Common myeloid progenitor, CD34-positive (primary cell): ENCODE measurements at places on chromosomes 6 and 20.
A peak's percentile ranks its signal among the peaks of the same experiment; 100 is the strongest.

GRCh38 chr20:38083338-38084048 is 49.9 kb downstream of the RPRD1B start:
- no peak overlapping the region for H3K4me3 ChIP-seq
- peaks cover 29% of the 10 kb centered on the region for H3K36me3 ChIP-seq
- H3K27ac ChIP-seq, result no peak overlapping the region
- no peaks in the 10 kb centered on the region for H3K27me3 ChIP-seq
- H3K4me1 ChIP-seq, result no peaks in the 10 kb centered on the region

DNA sequence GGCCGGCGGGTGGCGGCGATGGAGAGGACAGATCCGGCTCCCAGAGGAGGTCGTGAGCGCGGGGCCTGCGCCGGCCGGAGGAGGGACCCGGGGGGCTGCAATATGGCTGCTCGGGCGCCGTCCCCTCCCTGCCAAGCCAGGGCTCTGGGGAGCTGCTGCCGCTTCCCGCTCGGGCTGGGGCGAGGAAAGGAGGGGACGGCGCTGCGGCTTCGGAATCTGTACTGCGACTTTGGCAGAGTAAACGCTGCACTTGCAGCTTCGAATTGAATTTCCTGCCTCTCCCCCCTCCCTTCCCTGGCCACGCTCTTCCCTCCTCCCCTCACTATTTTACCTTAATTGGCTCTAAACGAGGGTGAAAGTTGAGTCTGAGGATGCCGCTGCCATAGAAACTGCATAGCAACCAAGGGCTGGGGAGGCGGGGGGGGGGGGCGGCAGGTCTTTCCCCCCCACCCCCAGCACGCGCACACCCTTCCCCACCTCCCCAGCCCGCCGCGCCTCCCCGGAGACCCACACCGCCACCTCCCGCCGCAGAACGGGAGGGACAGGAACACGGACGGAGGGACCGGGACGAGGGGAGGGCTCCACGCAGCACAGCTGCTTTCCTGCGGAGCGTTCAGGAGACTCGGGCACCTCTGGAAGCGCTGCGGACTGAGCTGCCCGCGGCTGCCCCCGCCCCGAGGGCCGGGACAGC is 93.9 kb downstream of the RNASET2 start:
- DNase-seq, result peak; percentile 62
- no peaks in the 10 kb centered on the region for H3K36me3 ChIP-seq
- H3K4me3 ChIP-seq, result peak overlapping the region; percentile 67
- peaks cover 13% of the 10 kb centered on the region for H3K4me1 ChIP-seq
- peaks cover 33% of the 10 kb centered on the region for H3K27me3 ChIP-seq
- H3K27ac ChIP-seq, result no peak overlapping the region

DNA sequence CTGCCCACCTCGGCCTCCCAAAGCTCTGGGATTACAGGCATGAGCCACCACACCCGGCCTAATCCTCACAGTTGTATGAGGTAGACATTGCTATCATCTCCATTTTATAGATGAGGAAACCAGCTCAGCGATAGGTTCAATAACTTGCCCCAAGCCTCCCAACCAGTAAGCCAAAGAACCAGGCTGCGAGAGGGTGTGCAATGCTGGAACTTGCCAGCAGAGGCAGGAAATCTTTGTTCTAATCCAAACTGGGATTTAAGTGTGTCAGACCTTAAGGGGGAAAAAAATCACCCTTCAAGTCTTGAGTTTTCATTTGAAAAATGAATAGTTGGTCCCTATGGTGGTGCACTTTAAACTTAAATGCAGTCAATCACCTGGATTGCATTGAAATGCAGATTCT is 20.1 kb upstream of the RNGTT start:
- no peak overlapping the region for H3K4me3 ChIP-seq
- DNase-seq, result peak; percentile 60
- H3K36me3 ChIP-seq, result no peaks in the 10 kb centered on the region
- H3K27me3 ChIP-seq, result no peaks in the 10 kb centered on the region

- H3K27ac ChIP-seq, result no peak overlapping the region
- DNase-seq, result no peak
- no peak overlapping the region for H3K4me3 ChIP-seq
- no peaks in the 10 kb centered on the region for H3K4me1 ChIP-seq
These were observed 73.0 kb upstream of the NRSN1 start for GRCh38 chr6:24053057-24053456.

- H3K4me3 ChIP-seq, result peak overlapping the region; percentile 74
- H3K36me3 ChIP-seq, result peaks cover 6% of the 10 kb centered on the region
- no peaks in the 10 kb centered on the region for H3K27me3 ChIP-seq
- H3K4me1 ChIP-seq, result peaks cover 28% of the 10 kb centered on the region
- no peak for DNase-seq
These were observed 2.8 kb downstream of the EZR start for GRCh38 chr6:158816329-158816728.

DNA sequence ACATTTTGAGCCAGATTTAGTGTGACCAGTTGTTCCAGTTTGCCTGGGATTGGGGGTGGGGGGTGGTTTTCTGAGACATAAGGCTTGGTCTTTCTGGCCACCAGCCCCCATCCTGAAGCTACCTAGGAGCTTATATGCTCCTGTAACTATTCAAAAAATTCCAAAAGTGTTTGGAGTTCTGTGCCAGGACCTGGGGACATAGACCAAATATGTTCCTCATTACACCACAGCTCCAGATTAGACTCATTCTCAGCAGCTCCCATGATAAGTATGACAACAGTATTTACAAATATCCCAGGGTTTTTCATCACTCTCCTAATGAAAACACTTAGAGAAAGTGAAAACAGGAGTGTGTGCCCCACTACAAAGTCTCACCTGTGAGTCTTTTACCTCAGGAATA is 37.8 kb upstream of the RNF144B start:
- no peaks in the 10 kb centered on the region for H3K4me1 ChIP-seq
- DNase-seq, result no peak
- H3K27ac ChIP-seq, result no peak overlapping the region
- no peaks in the 10 kb centered on the region for H3K27me3 ChIP-seq
- no peak overlapping the region for H3K4me3 ChIP-seq

GRCh38 chr20:5658912-5659345 is 91.3 kb upstream of the SHLD1 start:
- H3K36me3 ChIP-seq, result no peaks in the 10 kb centered on the region
- peak overlapping the region; percentile 77 for H3K27ac ChIP-seq
- H3K27me3 ChIP-seq, result no peaks in the 10 kb centered on the region
- H3K4me1 ChIP-seq, result peaks cover 28% of the 10 kb centered on the region
- H3K4me3 ChIP-seq, result no peak overlapping the region
- DNase-seq, result peak; percentile 89

GRCh38 chr6:53066077-53066417 is 843 bp downstream of the FBXO9 start:
- peak overlapping the region; percentile 97 for H3K4me3 ChIP-seq
- peak overlapping the region; percentile 83 for H3K27ac ChIP-seq
- DNase-seq, result peak; percentile 20
- no peaks in the 10 kb centered on the region for H3K36me3 ChIP-seq
- no peaks in the 10 kb centered on the region for H3K27me3 ChIP-seq

DNA sequence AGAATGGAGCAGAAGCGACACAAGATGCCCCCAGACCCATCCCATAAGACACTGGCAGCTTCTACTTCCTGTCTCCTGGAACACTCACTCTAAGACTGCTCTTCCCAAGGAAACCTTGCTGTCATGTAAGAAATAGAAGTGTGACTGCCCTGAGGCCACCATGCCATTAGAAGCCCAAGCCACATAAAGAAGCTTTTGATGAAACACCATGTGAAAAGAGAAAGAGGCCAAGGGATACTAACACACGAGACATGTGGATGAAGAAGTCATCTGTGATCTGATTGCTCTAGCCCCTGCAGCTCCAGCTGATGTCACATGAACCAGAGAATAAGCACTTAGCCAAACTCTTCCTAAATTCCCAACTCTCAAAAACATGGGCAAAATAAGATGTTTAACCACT is 117.9 kb upstream of the PCSK2 start:
- no peak overlapping the region for H3K27ac ChIP-seq
- no peak for DNase-seq
- no peak overlapping the region for H3K4me3 ChIP-seq
- no peaks in the 10 kb centered on the region for H3K27me3 ChIP-seq

GRCh38 chr20:3126527-3126859 is 33.2 kb downstream of the FASTKD5 start:
- H3K4me1 ChIP-seq, result peaks cover 7% of the 10 kb centered on the region
- DNase-seq, result no peak
- no peak overlapping the region for H3K27ac ChIP-seq
- peaks cover 17% of the 10 kb centered on the region for H3K36me3 ChIP-seq
- no peak overlapping the region for H3K4me3 ChIP-seq

DNA sequence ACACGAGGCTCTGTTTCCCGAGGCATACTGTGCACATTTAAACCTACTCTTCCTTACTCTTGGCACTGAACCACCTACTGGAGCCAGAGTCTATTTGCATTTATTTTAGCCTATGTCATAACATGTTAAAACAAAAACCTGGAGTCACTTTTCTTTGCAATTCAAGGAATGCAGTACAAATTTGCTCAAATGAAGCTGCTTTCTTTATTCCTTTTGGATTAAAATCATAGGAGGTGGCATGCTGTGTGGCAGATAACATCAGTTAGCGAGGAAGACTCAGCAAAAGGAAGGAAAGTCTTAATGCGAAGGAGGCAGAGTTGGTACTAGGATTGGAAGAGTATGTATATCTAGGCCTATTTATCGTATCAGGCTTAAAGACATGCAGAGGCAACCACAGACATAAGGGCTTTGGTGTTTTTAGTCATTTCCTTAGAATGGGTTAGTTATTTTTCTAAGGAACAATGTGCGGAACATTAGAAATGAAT is 92.9 kb downstream of the SAMD3 start:
- no peaks in the 10 kb centered on the region for H3K27me3 ChIP-seq
- H3K36me3 ChIP-seq, result no peaks in the 10 kb centered on the region
- H3K27ac ChIP-seq, result no peak overlapping the region

DNA sequence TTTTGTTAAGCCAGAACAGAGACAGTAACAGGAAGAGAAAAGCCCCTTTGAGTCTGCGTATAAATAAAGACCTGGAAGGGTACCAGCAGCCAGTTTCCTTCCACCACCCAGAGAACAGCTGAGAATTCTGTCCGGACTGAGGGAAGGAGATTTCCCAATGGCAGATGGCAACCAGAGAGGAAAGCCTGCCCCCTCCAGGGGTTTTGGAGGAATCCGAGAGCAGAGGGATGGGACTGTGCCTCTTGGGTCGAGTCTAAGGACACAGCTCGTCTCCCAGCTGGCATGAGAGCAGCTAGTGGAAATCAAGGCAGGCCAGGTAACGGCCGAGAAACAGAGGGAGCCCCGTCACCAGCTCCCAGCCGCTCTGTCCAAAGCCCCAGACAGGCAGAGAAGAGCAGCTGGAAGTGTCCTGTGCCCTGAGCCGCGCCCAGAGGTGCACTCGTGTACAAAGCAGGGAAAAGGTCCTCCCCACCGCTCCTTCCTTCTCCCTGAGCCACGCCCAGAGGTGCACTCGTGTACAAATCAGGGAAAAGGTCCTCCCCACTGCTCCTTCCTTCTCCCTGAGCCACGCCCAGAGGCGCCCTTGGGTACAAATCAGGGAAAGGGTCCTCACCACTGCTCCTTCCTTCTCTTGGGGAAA is 134.0 kb upstream of the SNX9 start:
- no peaks in the 10 kb centered on the region for H3K27me3 ChIP-seq
- no peaks in the 10 kb centered on the region for H3K36me3 ChIP-seq
- no peaks in the 10 kb centered on the region for H3K4me1 ChIP-seq
- H3K4me3 ChIP-seq, result no peak overlapping the region
- no peak overlapping the region for H3K27ac ChIP-seq
- DNase-seq, result no peak

DNA sequence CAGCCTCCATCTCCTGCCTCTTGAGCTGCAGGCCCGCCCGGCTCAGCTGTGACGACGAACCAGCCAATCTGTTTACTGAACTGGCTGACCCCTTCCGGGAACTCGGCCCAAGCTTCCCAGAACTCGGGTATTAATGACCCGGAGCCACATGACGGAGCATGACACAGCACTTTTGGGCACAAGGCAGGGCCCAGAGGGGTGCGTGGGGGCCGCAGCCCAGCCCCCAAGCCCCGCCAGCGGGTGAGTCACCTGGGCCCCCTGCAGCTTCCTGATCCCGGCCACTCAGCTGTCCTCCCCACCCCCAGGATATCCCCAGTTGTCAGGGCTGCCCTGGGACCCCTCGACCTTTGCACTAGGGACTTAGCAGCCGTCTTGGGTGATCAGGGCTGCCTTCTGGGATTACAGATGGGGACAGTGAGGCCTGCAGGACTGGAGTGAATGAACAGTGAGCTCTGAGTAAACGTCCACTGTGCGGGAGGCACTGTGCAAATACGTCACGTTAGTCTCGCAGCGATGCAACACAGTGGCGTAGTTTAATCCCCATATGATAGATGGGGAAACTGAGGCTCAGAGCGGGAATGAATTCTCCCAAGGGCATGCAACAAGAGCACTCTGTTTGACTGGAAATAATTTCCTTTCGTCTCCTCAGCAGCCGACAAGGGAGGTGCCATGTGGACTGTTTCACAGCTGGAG is 102.1 kb downstream of the CEBPB start:
- H3K27ac ChIP-seq, result no peak overlapping the region
- H3K27me3 ChIP-seq, result no peaks in the 10 kb centered on the region
- H3K36me3 ChIP-seq, result no peaks in the 10 kb centered on the region
- DNase-seq, result peak; percentile 67
- H3K4me3 ChIP-seq, result no peak overlapping the region
- peaks cover 9% of the 10 kb centered on the region for H3K4me1 ChIP-seq

- DNase-seq, result peak; percentile 58
- no peaks in the 10 kb centered on the region for H3K36me3 ChIP-seq
- H3K4me3 ChIP-seq, result no peak overlapping the region
These were observed 26.8 kb upstream of the CLIC5 start for GRCh38 chr6:46042355-46042999.

DNA sequence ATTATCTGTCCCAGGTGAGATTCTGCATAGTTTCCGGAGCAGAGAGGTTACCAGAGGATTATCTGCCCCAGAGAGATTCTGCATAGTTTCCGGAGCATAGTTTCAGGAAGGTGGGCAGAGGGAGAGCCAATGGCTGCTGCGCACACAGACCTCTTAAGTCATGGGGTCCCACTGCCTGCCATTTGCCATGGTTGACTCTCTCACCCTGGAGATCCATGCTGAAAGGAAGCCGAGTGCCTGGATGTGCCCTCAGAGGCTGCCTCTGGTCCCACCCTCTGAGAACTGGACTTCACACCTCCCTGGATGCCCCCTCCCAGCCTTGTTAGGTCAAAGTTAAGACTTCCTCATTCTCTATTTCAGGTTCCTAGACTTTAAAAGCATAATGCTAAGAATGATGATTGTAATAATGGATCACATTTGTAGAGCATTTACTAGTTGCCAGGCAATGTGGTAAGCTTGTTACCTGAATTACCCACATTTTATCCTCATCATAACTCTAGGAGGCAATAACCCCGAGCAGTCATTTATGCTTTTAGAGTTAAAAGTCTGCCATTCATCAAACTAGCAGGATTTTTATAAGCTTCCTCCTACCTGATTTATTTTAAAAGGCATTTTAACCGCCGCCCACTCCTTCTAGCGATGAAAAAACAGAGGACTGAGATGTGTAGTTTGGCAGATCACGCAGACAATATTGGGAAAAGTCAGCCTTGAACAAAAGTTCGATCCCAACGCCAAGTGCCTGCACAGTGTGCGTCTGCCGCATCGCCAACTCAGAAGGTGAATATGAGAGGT is 11.9 kb downstream of the SERPINB9 start:
- no peaks in the 10 kb centered on the region for H3K27me3 ChIP-seq
- DNase-seq, result no peak
- no peak overlapping the region for H3K27ac ChIP-seq
- no peaks in the 10 kb centered on the region for H3K4me1 ChIP-seq
- peaks cover 48% of the 10 kb centered on the region for H3K36me3 ChIP-seq

- peak overlapping the region; percentile 53 for H3K27ac ChIP-seq
- no peak for DNase-seq
- H3K4me1 ChIP-seq, result no peaks in the 10 kb centered on the region
- H3K4me3 ChIP-seq, result no peak overlapping the region
- H3K36me3 ChIP-seq, result no peaks in the 10 kb centered on the region
- no peaks in the 10 kb centered on the region for H3K27me3 ChIP-seq
These were observed 82.3 kb downstream of the DNAH8 start for GRCh38 chr6:38797391-38797790.
